Nasal cavity respiratory epithelium epithelial cell of viscerocranial mucosa (primary cell): ENCODE measurements at places on chromosomes 2 and 18. TPM values are rescaled to one million over a fixed set of nuclear protein-coding genes. Genes with fewer than 3 reads are reported as not detected.

Gene MLPH
- 1.4 and 12.1 TPM in 2 replicates for total RNA-seq

Gene IL37
- total RNA-seq = not detected in 2 replicates

Gene DPYSL5
- not detected in 2 replicates for total RNA-seq

Gene ALLC
- total RNA-seq = not detected in 2 replicates

Gene STARD6
- total RNA-seq = 0.34 TPM in 1 of 2 replicates, not detected in the other

Gene CELF4
- 0.07 TPM in 1 of 2 replicates, not detected in the other for total RNA-seq

Gene GRB14
- total RNA-seq = 2.6 and 3.1 TPM in 2 replicates

Gene GALNT3
- total RNA-seq = 92.9 and 105 TPM in 2 replicates

Gene MAP3K19
- total RNA-seq = not detected in 2 replicates

Gene TRABD2A
- 1.00 and 1.4 TPM in 2 replicates for total RNA-seq

Gene NPAS2
- total RNA-seq = 17.8 and 28.8 TPM in 2 replicates

Gene SGPP2
- total RNA-seq = 13.0 and 45.8 TPM in 2 replicates

Gene CHST9
- total RNA-seq = under 0.01 and 0.85 TPM in 2 replicates

Gene LDLRAD4
- 0.85 TPM in 1 of 2 replicates, not detected in the other for total RNA-seq

Gene SP100
- total RNA-seq = 19.1 and 34.5 TPM in 2 replicates
